ENCODE measurements at places on chromosomes 12 and 14.
A peak's percentile ranks its signal among the peaks of the same experiment; 100 is the strongest.

- H3K36me3 ChIP-seq: no peaks in the 10 kb centered on the region
- H3K27me3 ChIP-seq: no peaks in the 10 kb centered on the region
- peak; percentile 69 for DNase-seq
- no peaks in the 10 kb centered on the region for H3K4me1 ChIP-seq
- no peak overlapping the region for H3K27ac ChIP-seq
Measured at GRCh38 chr14:73245480-73246325, 8.4 kb downstream of the PAPLN start.

DNA sequence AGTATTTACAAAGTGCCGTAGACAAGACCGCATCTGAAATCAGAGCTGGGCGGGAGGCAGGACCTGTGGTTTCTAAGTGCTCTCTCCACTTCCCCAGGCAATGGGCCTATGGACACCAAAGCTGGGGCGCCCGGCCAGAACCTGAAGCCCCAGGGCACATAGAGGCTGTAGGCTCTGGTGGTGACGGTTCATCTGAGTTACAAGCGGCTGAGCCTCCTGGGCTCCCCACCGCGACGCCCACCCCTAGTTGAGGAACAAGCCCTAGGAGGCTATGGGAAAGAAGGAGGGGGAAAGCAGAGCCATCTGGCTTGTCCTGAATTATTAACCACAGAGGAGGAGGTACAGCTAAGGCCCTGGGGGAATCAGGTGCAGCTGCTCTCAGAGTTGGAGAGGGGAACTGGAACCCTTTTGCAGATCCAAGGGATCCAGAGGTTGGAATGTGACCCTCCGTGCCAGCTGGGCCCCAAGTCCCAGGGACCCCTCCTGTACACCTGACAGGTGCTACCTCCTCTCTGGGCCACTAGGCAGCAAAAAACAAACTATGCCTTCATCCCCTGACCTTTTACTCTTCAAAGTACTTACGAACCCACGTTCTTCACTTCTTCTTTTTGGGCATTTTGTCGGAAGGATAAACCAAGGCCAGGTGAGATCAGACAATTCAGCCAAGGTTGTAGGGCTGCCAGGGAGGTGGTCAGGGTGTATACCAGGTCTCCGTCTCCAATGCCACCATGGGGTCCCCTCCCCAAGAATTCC is 77.2 kb downstream of the ARL6IP4 start:
- no peak for DNase-seq
- H3K27me3 ChIP-seq: no peaks in the 10 kb centered on the region
- H3K36me3 ChIP-seq: no peaks in the 10 kb centered on the region
- no peak overlapping the region for H3K27ac ChIP-seq
- H3K4me3 ChIP-seq: no peak overlapping the region

- DNase-seq: no peak
- H3K27ac ChIP-seq: no peak overlapping the region
- no peaks in the 10 kb centered on the region for H3K27me3 ChIP-seq
Measured at GRCh38 chr12:25817166-25817565, 141.3 kb upstream of the RASSF8 start.

- no peaks in the 10 kb centered on the region for H3K27me3 ChIP-seq
- no peaks in the 10 kb centered on the region for H3K36me3 ChIP-seq
- peak overlapping the region; percentile 40 for H3K27ac ChIP-seq
- DNase-seq: peak; percentile 50
- no peak overlapping the region for H3K4me3 ChIP-seq
Measured at GRCh38 chr14:95309261-95310051, 10.3 kb downstream of the CLMN start.

DNA sequence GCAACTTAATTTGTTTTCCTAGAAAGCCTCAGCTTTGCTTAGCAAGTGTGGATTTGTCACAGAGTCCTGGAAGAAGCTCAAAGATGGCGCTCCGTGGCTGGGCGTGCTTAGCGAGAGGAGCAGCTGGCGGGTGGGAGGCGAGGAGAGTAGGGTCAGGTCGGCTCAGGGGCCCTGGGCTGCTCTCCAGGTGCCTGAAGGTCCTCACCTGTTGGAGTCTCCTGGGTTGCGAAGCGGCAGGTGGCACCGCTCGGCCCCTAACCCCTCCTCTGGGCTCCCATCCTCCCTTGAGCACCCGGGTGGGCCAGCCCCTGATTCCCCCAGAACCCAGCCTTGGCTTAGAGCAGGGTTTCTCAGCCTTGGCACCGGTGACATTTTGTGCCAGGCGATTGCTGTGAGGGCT is 25.1 kb downstream of the LRTM2 start:
- H3K4me1 ChIP-seq: no peaks in the 10 kb centered on the region
- H3K27ac ChIP-seq: no peak overlapping the region
- no peaks in the 10 kb centered on the region for H3K36me3 ChIP-seq
- DNase-seq: peak; percentile 28
- H3K27me3 ChIP-seq: no peaks in the 10 kb centered on the region

DNA sequence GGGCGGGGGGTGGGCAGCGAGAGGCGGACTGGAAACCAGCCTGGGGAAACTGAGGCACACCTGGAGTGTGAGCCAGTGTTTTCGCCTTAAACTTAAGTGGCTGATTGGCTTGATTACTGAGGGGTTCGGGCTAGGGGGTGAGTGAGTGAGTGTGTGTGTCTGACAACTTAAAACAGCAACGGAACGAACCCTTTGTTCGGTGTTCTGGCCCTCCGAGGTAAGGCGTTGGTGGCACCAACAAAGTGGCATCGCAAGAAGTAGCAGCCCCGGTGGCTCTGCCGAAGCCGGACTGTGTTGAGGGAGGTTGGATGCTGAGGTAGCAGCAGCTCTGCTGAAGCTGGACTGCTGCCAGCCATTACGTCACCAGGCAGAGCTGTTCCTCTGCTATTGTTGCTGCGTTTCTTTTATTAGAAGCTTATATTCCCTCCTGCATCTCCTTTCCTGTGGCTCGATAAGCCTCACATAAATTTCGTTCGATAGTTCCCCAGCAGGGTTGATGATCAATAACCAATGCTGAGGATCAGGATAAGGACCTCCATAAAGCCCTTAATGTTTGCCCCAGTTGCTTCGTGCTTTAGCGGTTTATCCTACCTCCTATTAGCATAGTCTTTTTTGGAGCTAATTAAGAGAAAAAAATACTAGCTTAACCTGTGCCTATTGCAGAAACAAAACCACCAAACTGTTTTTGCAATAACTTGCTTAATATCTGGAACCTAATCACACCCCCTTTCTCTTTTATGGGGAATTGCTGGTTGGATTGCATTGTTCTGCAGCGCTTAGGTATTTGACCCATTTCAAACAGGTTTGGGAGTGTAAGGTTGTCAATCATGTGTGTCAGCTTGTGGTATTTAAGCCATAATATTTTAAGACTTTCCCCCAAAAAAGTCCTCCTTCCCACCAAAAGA is 1.3 kb downstream of the GPR137C start:
- H3K4me1 ChIP-seq: no peaks in the 10 kb centered on the region
- H3K27ac ChIP-seq: peak overlapping the region; percentile 71
- peak overlapping the region; percentile 57 for H3K4me3 ChIP-seq
- DNase-seq: peak; percentile 96
- H3K27me3 ChIP-seq: no peaks in the 10 kb centered on the region

- no peak for DNase-seq
- no peaks in the 10 kb centered on the region for H3K4me1 ChIP-seq
- no peak overlapping the region for H3K4me3 ChIP-seq
Measured at GRCh38 chr12:54649825-54650224, 1.7 kb upstream of the DCD start.

GRCh38 chr14:90154110-90154509 is 92.3 kb downstream of the KCNK13 start:
- H3K27me3 ChIP-seq: no peaks in the 10 kb centered on the region
- no peaks in the 10 kb centered on the region for H3K36me3 ChIP-seq
- no peak overlapping the region for H3K27ac ChIP-seq
- no peak for DNase-seq
- no peaks in the 10 kb centered on the region for H3K4me1 ChIP-seq

DNA sequence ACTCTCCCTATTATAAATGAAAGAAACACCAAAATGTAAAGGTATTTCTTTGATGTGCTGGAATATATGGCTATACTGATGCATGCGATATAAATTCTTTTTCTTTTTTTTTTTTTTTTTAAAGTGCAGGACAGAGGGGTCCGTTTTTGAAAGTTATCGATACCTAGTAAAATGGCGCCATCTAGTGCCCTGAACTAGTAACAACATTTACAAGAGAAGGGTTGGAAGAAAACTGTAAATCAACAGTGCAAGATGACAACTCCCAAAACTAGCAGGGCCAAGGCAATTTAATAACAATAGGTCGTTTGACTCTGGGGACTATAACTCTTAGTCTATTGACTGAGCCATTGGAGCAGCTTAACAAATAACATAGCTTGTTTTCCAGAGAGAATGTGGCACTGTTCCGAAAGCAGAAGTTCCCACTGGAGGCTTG is 137.7 kb downstream of the SPTSSA start:
- no peaks in the 10 kb centered on the region for H3K36me3 ChIP-seq
- H3K27me3 ChIP-seq: no peaks in the 10 kb centered on the region
- H3K4me1 ChIP-seq: no peaks in the 10 kb centered on the region

DNA sequence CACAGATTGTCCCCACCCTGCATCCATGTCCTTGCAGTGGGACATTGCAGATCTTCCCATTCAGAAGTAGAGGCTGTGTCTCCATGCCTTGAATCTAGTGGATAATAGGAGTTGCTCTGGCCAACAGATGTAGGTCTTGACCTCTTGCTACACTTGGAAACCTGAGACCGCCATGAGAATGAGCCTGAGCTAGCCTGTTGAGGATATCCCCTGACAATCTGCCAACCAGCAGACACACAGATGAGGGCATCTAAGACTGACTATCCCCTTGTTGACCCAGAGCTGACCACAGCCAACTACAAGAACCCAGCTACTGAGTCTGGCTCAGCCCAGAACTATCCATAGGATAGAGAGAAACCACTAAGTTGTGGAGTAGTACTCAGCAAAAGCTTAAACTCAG is 161.1 kb upstream of the NOS1 start:
- H3K36me3 ChIP-seq: no peaks in the 10 kb centered on the region
- H3K27ac ChIP-seq: no peak overlapping the region
- no peaks in the 10 kb centered on the region for H3K27me3 ChIP-seq
- H3K4me1 ChIP-seq: peaks cover 24% of the 10 kb centered on the region
- DNase-seq: no peak

GRCh38 chr12:81245458-81245857 is 167.6 kb downstream of the ACSS3 start:
- no peak for DNase-seq
- H3K4me3 ChIP-seq: no peak overlapping the region
- no peak overlapping the region for H3K27ac ChIP-seq
- H3K4me1 ChIP-seq: no peaks in the 10 kb centered on the region
- no peaks in the 10 kb centered on the region for H3K36me3 ChIP-seq

DNA sequence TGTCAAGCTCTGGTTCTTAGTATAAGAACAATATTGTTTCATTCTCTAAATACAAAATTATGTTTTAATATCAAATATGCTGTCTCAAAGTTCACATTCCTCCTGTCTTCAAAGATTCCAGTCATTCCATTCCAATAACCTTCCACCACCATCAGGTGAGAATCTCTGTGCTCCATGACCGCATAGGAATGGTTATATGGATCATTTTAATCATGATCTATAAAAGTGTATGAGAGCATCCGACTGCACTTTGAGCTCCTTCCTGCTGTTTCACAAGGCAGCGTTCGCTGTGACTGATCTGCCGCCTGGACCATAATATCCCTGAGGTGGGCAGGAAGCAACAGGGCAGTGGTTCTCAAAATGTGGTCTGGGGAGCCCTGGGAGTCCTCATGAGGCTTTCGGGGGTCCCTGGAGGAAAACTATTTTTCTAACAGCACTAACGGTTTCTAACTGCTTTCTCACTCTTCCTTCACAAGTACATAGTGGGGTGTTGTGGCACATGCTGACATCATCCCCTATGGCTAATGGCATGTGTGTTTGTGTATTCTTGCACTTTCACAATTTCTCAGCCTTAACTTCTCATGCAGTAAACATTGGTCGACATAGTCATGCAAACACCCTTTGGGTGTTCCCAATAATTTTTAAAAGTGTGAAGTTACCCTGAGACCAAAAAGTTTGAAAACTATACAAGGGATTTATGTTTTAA is 137.4 kb downstream of the ANO2 start:
- no peaks in the 10 kb centered on the region for H3K36me3 ChIP-seq
- no peaks in the 10 kb centered on the region for H3K27me3 ChIP-seq
- H3K27ac ChIP-seq: no peak overlapping the region
- H3K4me1 ChIP-seq: no peaks in the 10 kb centered on the region
- H3K4me3 ChIP-seq: no peak overlapping the region
- no peak for DNase-seq

GRCh38 chr14:39203659-39204606 is 28.9 kb downstream of the PNN start:
- no peak for DNase-seq
- no peaks in the 10 kb centered on the region for H3K27me3 ChIP-seq
- no peak overlapping the region for H3K27ac ChIP-seq
- no peak overlapping the region for H3K4me3 ChIP-seq
- no peaks in the 10 kb centered on the region for H3K36me3 ChIP-seq

GRCh38 chr12:75561921-75562320 is 50.5 kb upstream of the KRR1 start:
- H3K4me3 ChIP-seq: no peak overlapping the region
- no peaks in the 10 kb centered on the region for H3K27me3 ChIP-seq
- H3K36me3 ChIP-seq: no peaks in the 10 kb centered on the region
- H3K4me1 ChIP-seq: no peaks in the 10 kb centered on the region
- H3K27ac ChIP-seq: no peak overlapping the region
- DNase-seq: no peak

DNA sequence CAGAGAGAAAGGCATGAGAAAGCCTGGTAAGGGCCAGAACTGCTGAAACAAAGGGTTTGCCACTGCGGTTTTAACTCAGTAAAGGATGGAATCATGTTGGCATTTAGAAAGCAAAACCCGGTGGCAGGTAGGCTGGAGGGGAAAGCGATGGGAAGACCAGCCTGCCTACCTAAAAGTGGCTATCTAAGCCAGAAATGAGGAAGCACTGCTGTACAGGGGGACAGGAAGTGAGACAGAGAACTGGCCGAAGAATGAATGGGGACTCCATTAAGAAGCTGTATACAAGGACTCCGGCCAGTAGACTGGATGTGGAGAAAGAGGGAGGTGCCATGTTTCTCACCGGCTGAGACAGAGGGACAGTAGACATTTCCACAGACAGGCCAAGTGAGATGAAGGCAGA is 48.2 kb downstream of the PPM1H start:
- no peaks in the 10 kb centered on the region for H3K36me3 ChIP-seq
- no peaks in the 10 kb centered on the region for H3K27me3 ChIP-seq
- DNase-seq: no peak
- H3K27ac ChIP-seq: no peak overlapping the region
- no peak overlapping the region for H3K4me3 ChIP-seq
- H3K4me1 ChIP-seq: no peaks in the 10 kb centered on the region

GRCh38 chr14:100116134-100116533 is 43.3 kb downstream of the DEGS2 start:
- no peak overlapping the region for H3K4me3 ChIP-seq
- no peaks in the 10 kb centered on the region for H3K36me3 ChIP-seq
- H3K27ac ChIP-seq: no peak overlapping the region
- no peaks in the 10 kb centered on the region for H3K4me1 ChIP-seq
- H3K27me3 ChIP-seq: no peaks in the 10 kb centered on the region

- no peaks in the 10 kb centered on the region for H3K27me3 ChIP-seq
- DNase-seq: no peak
- no peaks in the 10 kb centered on the region for H3K36me3 ChIP-seq
- no peaks in the 10 kb centered on the region for H3K4me1 ChIP-seq
Measured at GRCh38 chr14:69695322-69696203, 71.4 kb upstream of the SRSF5 start.
